CD4-positive, alpha-beta memory T cell (primary cell): ENCODE measurements at places on chromosomes 5 and 9. TPM values are rescaled to one million over a fixed set of nuclear protein-coding genes. Genes with fewer than 3 reads are reported as not detected.

- H3K4me1 ChIP-seq: no peaks in the 10 kb centered on the region
- no peaks in the 10 kb centered on the region for H3K27me3 ChIP-seq
- H3K27ac ChIP-seq: no peak overlapping the region
- H3K36me3 ChIP-seq: no peaks in the 10 kb centered on the region
- no peak overlapping the region for H3K4me3 ChIP-seq
These were observed 73.5 kb downstream of the WWC1 start for GRCh38 chr5:168364750-168365550.

DNA sequence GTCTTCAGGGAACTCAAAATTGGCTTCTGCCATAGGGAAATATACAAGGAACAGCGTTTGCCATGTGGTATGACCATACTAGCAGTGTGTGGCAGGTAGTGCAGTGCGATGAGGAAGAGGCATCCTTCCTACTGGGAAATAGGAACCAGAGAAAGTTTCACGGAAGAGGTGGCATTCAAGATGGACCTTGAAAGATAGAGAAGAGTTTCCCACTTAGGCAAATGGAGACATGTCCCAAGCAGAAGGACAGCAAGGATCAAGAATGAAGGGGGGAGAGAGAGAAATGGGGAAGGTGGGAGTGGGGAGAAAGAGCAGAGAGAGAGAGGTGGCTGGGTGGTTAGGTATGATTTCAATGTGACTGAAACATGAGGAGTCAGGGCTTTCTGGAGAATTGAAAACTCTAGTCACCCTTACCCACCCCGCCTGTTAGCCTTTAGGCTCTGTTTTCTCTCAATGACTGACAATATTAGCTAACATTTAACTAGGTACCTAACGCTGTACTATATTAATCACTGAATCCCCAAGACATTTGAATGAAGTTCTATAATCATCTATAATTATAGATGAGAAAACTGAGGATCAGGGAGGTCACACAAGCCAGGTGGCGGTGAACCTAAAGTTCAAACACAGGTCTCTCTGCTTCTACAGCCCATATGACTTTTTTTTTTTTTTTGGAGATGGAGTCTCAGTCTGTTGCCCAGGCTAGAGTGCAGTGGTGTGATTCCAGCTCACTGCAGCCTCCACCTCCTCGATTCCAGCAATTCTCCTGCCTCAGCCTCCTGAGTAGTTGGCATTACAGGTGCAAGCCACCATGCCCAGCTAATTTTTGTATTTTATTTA, 171.3 kb downstream of the NR3C1 start:
- H3K4me1 ChIP-seq: peaks cover 28% of the 10 kb centered on the region
- no peak for DNase-seq
- H3K27me3 ChIP-seq: no peaks in the 10 kb centered on the region
- H3K27ac ChIP-seq: no peak overlapping the region

GRCh38 chr9:4289411-4290326, 10.2 kb downstream of the GLIS3 start:
- no peak overlapping the region for H3K4me3 ChIP-seq
- no peaks in the 10 kb centered on the region for H3K27me3 ChIP-seq
- no peaks in the 10 kb centered on the region for H3K36me3 ChIP-seq
- no peaks in the 10 kb centered on the region for H3K4me1 ChIP-seq
- DNase-seq: no peak

DNA sequence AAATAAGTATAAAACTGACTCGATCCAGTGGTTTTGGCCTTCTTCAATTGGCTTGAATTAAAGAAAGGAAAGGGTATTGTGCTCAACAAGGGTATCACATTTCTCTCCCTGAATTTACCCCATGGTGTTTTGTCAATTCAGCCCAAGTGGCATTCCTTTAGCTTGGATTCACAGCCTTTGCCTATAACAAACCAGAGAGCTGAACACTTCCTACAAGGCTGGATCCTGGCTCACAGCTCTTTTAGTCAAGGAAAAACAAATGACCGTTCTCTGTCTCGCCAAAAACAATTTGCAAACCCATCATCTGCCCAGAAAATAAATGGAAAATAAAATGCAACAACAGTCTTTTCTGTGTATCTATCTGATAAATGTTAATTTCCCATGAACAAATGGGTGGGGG, 5.7 kb downstream of the ZNF366 start:
- H3K36me3 ChIP-seq: no peaks in the 10 kb centered on the region
- no peak overlapping the region for H3K4me3 ChIP-seq
- H3K27ac ChIP-seq: no peak overlapping the region
- no peaks in the 10 kb centered on the region for H3K27me3 ChIP-seq
- DNase-seq: no peak

The ANKRD34B gene
- polyA plus RNA-seq: not detected

DNA sequence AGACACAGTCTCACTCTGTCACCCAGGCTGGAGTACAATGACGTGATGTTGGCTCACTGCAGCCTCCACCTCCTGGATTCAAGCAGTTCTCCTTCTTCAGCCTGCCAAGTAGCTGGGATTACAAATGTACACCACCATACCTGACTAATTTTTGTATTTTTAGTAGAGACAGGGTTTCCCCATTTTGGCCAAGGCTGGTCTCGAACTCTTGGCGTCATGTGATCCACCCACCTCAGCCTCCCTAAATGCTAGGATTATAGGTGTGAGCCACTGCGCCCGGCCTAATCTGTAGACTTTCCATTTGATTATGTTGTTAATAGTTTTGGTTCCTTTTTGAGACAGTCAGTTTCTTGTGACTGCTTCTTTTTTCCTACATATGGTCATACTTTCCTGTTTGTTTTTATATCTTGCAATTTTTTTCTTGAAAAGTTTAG, 31.0 kb downstream of the MTREX start:
- H3K27me3 ChIP-seq: no peaks in the 10 kb centered on the region
- DNase-seq: no peak
- H3K27ac ChIP-seq: no peak overlapping the region
- no peak overlapping the region for H3K4me3 ChIP-seq

The MLLT3 gene
- 32.5 TPM for polyA plus RNA-seq

GRCh38 chr5:97062046-97062445, 80.4 kb downstream of the LIX1 start:
- no peaks in the 10 kb centered on the region for H3K4me1 ChIP-seq
- H3K27ac ChIP-seq: no peak overlapping the region
- H3K36me3 ChIP-seq: no peaks in the 10 kb centered on the region

DNA sequence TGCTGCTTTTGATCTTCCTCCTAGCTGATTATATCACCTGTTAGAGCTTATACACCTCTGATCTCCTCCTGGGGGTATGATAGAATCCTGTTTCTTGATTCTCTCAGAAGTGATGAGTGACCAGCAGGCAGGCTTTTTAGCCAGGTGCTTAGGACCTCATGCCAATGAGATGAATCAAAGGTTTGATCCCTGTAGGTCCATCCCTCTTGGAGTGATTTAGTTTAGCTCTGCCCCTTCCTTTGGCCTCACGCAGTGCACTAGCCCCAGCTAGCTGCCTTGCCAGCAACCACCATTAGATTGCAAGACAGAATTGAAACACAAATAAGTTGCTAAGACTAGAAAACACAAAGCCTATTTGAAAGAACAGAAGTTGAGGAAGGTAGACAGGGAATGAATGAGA, 84.4 kb downstream of the ZSWIM6 start:
- H3K27me3 ChIP-seq: no peaks in the 10 kb centered on the region
- no peak for DNase-seq
- no peaks in the 10 kb centered on the region for H3K36me3 ChIP-seq
- no peak overlapping the region for H3K27ac ChIP-seq
- H3K4me1 ChIP-seq: no peaks in the 10 kb centered on the region

DNA sequence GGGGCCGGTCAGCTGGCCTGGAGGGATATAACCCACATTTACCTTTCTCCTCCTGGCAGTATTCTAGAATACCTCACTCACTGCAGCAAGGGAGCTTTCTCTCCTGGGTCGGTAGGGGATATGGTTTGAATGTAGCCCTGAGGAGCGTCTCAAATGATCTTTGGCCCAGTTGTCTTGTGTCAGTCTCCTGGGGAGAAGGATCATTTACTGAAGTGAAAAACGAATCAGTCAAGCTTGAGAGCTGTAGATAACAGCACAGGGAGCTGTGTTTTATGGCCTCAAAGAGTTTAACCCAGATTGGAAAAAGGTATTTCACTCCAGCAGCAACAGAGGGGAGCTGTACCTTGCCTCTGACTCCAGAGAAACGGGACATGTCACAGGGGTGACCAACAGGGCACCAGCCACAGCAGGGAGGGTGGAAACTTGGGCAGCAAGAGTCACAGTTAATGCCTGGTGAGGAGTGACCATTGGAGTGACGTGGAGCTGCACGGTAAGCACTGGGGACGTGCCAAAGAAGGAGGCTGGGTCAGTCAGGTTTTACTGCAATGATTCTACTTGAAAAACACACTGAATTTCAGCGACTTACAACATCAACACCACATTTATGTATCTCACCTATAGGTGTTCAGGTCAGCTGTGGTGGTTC, 29.8 kb upstream of the ZFR start:
- H3K36me3 ChIP-seq: no peaks in the 10 kb centered on the region
- H3K4me3 ChIP-seq: no peak overlapping the region
- H3K4me1 ChIP-seq: no peaks in the 10 kb centered on the region
- DNase-seq: no peak

GRCh38 chr5:167792514-167792913, 498.9 kb upstream of the WWC1 start:
- no peak for DNase-seq
- no peaks in the 10 kb centered on the region for H3K4me1 ChIP-seq
- H3K27ac ChIP-seq: no peak overlapping the region
- no peaks in the 10 kb centered on the region for H3K36me3 ChIP-seq
- no peak overlapping the region for H3K4me3 ChIP-seq

DNA sequence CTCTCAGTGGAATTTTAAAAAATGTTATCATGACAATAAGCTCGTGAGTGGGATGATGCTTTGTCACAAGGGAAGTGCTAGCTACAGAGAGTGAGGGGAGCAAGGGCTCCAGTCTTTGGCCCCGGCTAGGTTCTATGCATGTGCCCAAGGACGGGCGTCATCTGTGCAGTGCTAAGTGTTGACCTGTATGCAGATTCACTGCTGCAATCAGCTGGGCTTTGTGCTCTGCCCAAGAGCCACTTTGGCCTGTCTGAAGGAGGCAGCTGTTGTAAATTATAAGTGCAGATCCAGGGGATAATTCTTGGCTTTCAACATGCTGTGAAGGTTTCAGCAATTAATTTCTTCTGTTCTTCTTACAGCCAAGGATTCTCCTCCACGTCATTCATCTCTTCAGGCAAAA, 268.6 kb downstream of the PSAT1 start:
- H3K36me3 ChIP-seq: no peaks in the 10 kb centered on the region
- no peak for DNase-seq
- no peaks in the 10 kb centered on the region for H3K4me1 ChIP-seq
- H3K4me3 ChIP-seq: no peak overlapping the region
- H3K27me3 ChIP-seq: no peaks in the 10 kb centered on the region
- H3K27ac ChIP-seq: no peak overlapping the region

DNA sequence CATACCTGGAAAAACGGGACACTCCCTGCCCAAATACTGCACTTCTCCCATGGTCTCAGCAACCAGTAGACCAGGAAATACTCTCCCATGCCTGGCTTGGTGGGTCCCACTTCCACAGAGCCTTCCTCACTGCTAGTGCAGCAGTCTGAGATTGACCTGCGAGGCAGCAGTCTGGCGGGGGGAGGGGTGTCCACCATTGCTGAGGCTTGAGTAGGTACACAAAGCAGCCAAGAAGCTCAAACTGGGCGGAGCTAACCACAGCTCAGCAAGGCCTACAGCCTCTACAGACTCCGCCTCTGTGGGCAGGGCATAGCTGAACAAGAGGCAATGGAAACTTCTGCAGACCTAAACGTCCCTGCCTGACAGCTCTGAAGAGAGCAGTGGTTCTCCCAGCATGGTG, 191.5 kb upstream of the FTMT start:
- H3K4me1 ChIP-seq: no peaks in the 10 kb centered on the region
- no peak overlapping the region for H3K27ac ChIP-seq

The LCN1 gene
- polyA plus RNA-seq: not detected

- no peak overlapping the region for H3K4me3 ChIP-seq
- no peaks in the 10 kb centered on the region for H3K27me3 ChIP-seq
- DNase-seq: no peak
- no peaks in the 10 kb centered on the region for H3K36me3 ChIP-seq
These were observed 273.7 kb downstream of the CETN3 start for GRCh38 chr5:90135779-90136378.

- no peak overlapping the region for H3K27ac ChIP-seq
- no peaks in the 10 kb centered on the region for H3K27me3 ChIP-seq
- no peak for DNase-seq
- H3K36me3 ChIP-seq: no peaks in the 10 kb centered on the region
- peak overlapping the region; percentile 39 for H3K4me3 ChIP-seq
These were observed 57.8 kb upstream of the ANXA1 start for GRCh38 chr9:73093740-73094379.

- no peaks in the 10 kb centered on the region for H3K4me1 ChIP-seq
- H3K4me3 ChIP-seq: no peak overlapping the region
- no peak overlapping the region for H3K27ac ChIP-seq
- DNase-seq: no peak
- no peaks in the 10 kb centered on the region for H3K27me3 ChIP-seq
These were observed 413.5 kb upstream of the CCNG1 start for GRCh38 chr5:163023846-163024245.

GRCh38 chr5:75042522-75042921, 9.8 kb downstream of the GCNT4 start:
- no peaks in the 10 kb centered on the region for H3K27me3 ChIP-seq
- peaks cover 10% of the 10 kb centered on the region for H3K36me3 ChIP-seq
- peaks cover 26% of the 10 kb centered on the region for H3K4me1 ChIP-seq
- no peak for DNase-seq

The IFNA2 gene
- not detected for polyA plus RNA-seq

- DNase-seq: no peak
- no peak overlapping the region for H3K27ac ChIP-seq
- H3K4me1 ChIP-seq: peaks cover 27% of the 10 kb centered on the region
- H3K36me3 ChIP-seq: no peaks in the 10 kb centered on the region
These were observed 15.8 kb downstream of the GALNT10 start for GRCh38 chr5:154206311-154206710.

The RANBP17 gene
- not detected for polyA plus RNA-seq

GRCh38 chr9:125551781-125552180, 155.2 kb downstream of the MAPKAP1 start:
- no peak for DNase-seq
- no peak overlapping the region for H3K4me3 ChIP-seq
- peaks cover 5% of the 10 kb centered on the region for H3K36me3 ChIP-seq
- H3K27me3 ChIP-seq: no peaks in the 10 kb centered on the region
- H3K4me1 ChIP-seq: no peaks in the 10 kb centered on the region
- no peak overlapping the region for H3K27ac ChIP-seq
